NAMALWA (cell line): ENCODE measurements at places on chromosomes 4 and X.
A peak's percentile ranks its signal among the peaks of the same experiment; 100 is the strongest.

DNA sequence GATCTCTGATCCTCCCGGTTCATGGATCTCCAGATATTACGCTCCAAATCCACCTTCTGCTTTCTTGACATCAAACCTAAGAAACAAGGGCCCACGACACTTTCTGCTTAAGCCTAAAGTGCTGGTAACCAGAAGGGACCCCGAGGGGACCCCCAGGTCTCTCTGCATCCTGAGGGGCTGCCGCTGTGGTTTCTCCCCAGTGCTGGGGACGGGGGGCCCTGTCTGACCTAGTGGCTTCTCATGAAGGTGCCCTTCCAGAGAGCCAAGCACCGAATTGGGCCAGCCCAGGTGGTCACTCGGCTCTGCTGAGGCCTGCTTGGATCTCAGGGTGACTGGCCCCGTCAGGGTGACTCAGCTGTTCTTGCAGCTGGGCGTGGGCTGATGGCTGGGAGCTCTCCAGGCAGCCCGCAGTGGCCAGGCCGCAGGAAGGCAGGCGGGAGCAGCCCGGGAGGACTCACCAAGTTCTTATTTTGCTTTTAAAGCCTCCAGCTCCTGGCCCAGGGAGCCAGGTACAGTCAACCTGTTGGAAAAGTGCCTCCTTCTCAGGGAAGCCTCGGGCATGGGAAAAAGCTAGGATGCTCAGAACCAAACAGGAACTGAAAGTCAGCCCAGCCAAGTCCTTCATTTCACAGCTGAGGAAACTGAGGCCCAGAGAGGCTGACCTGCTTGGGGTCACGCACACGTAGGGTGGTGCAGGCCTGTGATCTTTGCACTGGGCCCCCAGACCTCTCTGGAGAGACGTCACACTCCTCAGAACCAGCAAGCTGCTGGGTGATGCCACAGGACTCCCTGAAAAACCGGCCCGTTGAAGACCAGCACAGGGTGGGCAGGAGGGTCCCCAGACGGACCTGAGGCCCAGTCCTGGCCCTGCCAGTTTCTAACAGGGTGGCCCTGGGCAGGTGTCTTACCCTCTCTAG is 16.7 kb downstream of the BLOC1S4 start:
- DNase-seq = no peak

- peak; percentile 64 for DNase-seq
Measured at GRCh38 chr4:114180481-114180880, 201.0 kb upstream of the ARSJ start.

DNA sequence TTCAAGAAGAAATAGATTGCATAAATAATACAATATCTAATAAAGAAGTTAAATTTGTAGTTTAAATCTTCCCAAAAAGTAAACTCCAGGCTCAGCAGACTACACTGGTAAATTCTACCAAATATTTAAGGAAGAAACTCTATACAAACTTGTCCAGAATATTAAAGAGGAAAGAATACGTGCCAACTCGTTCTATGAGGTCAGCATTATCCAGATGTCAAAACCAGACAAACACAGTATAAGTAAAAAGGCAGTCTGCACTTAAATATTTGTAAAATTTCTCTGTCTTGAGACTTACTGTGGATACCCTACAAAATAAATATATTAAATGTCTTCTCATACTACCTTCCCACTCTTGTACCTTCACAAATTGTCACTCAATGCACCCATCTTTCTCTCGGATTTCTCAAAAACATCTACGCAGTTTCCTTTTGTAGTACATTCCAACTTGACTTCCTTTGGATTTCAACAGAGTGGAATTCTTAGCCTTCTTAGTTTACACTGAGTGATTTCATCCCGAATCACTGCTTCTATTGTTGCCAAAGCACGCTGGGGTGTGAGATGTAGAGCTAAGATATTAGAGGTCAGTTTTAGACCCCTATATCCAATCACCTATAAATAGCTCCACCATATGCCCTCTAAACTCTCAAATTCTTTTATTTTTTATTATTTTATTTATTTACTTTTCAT is 71.6 kb upstream of the MAB21L2 start:
- no peak for DNase-seq

DNA sequence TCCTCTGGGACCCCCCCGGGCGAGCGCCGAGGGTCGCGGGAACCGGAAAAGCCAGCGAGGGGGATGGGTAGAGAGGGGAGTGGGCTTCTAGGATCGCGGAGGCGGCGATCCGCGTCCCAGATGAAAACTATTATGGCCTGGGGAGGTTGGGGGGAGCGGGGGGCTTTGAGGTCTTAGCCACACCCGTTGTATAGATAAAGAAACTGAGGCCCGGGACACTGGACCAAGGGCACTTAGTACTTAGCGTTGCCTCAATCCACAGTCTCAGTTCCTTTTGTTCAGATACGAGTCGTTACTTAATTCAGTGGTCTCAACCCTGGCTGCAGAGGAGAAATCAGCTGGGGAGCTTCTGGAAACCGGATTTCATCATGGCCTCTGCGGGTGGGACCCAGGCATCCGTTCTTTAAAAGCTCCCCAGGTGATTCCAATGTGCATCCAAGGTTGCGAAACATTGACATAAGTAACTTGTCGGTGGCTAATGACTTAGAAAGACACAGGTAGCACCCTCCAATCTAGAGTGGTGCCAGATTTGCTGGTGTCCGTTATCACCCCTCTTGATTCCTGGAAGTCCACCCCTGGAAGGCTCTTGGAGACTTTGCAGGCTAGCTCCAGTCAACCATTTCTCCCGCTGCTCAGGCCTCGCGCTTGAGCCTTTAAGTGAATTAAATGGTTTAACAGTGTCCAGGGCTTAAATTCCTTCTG is 90.7 kb downstream of the GEMIN8 start:
- no peak for DNase-seq

GRCh38 chrX:64218023-64218422 is 12.4 kb downstream of the ASB12 start:
- no peak for DNase-seq

DNA sequence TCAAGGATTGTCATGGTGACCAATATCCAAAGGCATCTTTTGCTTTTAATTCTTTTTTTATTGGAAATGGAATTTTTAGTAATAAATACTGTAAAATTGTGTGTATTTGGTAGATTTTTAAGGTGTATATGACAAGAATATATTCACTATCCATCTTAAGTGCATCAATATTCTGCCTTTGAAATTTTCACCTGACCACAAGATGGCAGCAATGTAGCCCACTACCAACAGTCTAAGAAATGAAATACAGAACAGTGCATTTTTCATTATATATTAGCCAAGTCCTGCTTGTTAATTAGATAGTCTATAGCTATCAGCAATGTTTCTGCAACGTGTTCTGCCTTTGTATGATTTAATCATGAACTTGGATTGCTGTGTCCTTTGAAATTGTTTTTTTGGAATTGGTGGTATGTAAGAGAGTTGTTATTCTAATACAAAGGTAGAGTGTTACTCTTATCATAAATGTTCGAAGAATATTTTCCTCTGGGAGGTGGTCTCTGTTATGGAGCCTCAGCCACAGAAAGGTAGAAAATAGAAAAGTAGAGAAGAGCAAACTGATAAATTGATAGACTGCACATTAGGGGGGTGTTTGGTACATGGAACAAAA is 38.2 kb downstream of the HPGDS start:
- peak; percentile 60 for DNase-seq

- DNase-seq = no peak
Measured at GRCh38 chr4:73066928-73067327, 2.6 kb downstream of the COX18 start.

- DNase-seq = no peak
Measured at GRCh38 chr4:85774489-85774888, 299.5 kb downstream of the ARHGAP24 start.

GRCh38 chrX:74349387-74349786 is 45.4 kb downstream of the ZCCHC13 start:
- DNase-seq = no peak

GRCh38 chr4:165737309-165737972 is 135.6 kb upstream of the TLL1 start:
- no peak for DNase-seq

- DNase-seq = no peak
Measured at GRCh38 chr4:118397623-118397979, 44.8 kb upstream of the PRSS12 start.

GRCh38 chrX:3160756-3161155 is 119.5 kb downstream of the ARSF start:
- no peak for DNase-seq

DNA sequence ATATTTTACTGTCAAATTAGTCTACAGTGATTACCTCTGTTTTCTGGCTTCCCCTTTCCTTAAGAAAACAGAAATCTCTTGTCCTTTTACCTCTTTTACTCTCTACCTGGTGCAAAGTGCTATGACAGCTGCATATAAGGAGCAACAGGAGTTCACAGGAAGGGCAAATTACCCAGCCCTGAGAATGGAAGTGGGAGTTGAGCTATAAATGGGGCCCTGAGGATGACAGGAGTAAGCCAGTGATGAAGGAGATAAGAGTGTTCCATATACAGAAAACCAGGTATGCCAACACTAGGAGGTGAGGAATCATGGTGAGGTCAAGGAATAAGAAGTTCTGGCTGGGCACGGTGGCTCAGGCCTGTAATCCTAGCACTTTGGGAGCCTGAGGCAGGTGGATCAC is 4.5 kb upstream of the HSD17B13 start:
- no peak for DNase-seq

- DNase-seq = no peak
Measured at GRCh38 chr4:67460574-67460973, 84.7 kb downstream of the CENPC start.

DNA sequence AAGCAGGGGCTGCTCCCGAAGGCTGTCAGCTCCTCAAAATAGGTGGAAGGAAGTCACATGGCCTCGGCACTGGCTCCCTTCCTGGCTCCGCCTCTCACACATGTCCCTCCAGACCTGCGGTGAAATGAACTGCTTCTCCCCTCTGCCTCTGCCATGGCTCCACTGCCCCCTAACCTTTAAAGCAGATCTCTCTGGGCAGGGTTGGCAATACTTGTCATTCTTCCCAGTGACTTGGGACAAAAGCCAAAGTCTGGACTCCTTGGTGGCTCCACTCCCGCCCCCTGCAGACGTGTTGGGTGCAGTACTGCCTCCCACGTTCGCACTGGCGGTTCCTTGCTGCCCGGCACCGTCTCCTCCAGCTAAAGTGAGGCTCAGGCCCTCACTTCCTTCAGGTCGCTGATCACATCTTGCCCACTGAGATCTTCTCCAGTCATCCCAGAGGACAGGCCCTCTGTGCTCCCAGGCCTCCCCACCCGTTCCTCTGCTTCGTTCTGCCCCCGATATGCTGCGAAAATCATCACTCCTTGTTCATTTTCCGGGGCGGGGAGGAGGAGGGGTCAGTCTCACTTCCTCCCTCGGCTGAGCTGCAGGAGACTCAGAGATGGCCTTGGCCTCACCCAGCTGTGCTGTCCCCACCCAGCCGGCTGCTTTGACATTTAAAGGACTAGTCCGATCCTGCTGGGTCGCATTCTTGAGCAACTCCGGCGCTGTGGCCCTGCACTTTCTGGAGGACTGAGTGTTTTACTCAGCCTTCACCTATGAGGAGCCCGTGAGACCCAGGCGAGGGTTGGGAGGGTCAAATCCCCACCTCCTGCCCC is 97.4 kb downstream of the PHKA2 start:
- DNase-seq = peak; percentile 80

GRCh38 chr4:173343832-173344397 is 9.8 kb upstream of the HMGB2 start:
- DNase-seq = no peak

DNA sequence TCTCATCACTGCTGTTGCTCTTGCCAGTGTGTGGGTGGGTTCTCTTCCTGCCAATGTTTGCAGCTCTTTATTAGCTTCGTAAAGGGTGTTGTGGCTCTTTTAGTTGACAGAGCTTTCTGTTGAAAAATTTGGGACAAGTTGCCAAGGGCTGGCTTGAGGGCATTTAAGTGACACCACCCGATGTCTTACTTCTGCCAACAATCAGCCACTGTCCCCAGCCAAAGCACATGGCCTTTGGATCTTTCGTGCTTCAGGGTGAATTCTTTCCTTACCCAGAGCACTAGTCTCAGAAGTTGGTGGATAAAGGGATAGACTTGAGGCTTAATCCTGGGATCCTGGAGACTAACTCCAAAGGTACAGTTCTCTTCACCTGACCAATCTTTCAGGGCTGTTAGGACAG is 113.6 kb downstream of the SOX3 start:
- no peak for DNase-seq

GRCh38 chr4:102180046-102180445 is 165.2 kb downstream of the SLC39A8 start:
- no peak for DNase-seq

DNA sequence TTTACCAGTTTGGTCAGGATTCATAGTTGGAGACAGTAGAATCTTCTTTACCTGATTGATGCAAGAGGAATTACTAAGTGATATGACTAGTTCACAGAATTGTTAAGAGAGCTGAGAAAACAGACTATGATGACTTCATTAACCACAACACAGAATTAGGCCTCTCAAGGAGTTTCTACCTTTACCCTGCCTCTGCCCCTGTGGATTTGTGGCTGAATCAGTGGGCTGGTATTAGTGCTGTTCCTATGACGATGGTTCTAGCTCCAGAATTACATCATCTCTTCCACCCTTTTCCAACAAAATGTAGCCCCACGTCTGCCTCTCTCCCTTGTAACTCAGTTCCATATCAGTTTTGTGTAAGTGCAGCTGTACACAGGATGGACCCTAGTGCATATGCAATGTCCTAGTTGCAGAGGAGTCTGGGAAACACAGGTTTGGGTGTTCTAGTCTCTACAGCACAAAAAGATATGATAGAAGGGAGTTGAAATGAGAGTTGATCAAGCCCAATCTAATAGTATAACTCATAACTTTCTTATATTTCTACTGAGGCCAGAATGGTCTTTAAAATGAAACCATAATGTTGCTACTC is 99.3 kb downstream of the ANXA5 start:
- DNase-seq = no peak

DNA sequence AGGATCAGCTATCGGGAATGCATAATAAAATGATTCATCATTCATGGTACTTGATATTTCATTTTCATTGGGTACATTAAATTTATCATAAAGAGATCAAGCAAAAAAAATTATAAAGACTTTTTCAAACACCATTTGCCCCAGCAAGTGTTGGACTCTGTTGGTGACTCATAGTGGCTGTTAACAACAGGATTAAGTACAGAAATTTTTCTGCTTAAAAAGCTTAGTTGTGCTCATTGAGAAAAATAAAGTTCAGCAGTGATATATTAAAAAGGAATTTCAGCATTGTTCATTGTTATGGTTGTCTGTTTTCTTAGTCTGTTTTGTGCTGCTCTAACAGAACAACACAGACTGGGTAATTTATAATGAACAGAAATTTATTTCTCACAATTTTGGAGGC is 86.2 kb upstream of the PCDH10 start:
- no peak for DNase-seq

GRCh38 chr4:85659610-85660218 is 184.8 kb downstream of the ARHGAP24 start:
- peak; percentile 41 for DNase-seq

DNA sequence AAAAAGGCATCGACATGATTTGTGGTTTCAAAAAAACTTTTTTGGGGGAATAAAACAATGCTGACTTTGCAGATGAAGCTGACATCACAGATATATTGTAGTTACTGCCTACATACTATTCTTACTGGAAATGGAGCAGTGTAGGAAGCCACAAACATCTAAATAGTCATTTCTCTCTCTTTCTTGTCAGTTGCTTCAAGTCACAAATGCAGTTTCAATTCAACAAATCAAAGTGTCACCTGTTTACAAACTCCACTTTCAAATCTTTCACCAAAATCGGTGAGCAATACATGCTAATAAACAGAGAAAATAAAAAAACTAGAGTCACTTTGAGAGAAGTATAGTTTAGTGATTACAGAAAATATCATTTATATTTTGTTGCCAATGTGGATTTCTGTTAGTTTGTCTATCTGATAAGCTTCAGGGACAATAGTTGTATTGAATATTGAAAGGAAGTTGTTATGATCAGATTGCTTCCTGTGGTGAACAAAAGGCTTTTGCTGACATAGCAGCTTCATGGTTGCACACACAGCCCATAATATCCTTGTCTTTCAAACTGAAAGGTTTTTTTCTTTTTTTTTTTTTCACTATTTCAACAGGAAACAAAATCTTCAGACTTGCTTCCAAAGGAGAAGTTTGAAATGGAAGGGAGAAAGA is 49.7 kb upstream of the PTPN13 start:
- DNase-seq = no peak
